ENCODE measurements at places on chromosomes 4 and X.

GRCh38 chrX:74613370-74614092 lies 893 bp downstream of the RLIM start:
- DNase-seq = peak; percentile 52

- peak; percentile 97 for DNase-seq
Measured at GRCh38 chrX:103063918-103064434, at the start of gene BEX1. Gene BEX1, minus strand, starts transcription at chrX:103064171. Its CDS starts 897 bp downstream, at chrX:103063274.

DNA sequence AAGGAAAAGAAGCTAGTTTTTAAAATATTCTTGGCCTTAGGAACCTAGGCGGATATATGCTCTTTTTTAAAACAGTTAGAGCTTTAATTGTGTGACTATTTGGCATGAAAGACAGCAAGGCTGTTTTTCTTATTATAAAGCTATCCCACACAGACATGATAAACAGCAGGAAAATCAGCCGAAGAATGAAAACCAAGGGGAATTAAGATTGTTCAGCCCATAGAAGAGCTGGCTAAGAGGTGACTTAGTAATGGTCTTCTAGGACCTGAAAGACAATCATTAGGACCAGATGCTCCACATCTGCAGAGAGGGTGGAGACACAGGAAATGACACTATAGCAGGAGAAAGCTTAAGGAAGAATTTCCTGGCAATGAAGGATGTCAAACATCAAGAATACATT lies 171.4 kb upstream of the NRK start:
- no peak for DNase-seq

GRCh38 chrX:871626-872025 lies 241.0 kb downstream of the SHOX start:
- no peak for DNase-seq

DNA sequence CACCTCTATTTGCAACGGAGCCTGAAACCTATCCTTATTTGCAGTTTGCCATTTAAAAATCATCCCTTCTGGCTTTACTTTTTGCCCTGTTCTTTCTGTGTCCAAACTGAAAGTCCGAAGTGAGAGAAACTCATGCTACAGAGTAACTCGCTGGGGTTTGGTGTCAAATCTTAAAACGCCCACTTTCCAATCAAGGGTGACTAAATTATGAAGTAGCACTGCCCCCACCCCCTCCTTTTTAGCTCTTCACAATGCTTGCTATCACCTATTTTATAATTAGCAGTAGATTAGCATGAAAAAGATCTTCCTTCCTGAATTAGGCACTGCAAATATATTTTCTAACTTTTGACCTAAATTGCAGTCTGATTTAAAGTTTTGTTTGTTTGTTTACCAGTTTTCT lies 52.5 kb downstream of the VGLL1 start:
- no peak for DNase-seq
